ENCODE measurements at places on chromosomes 2 and 18.

GRCh38 chr2:160402501-160402900 is 91.1 kb downstream of the RBMS1 start:
- no peak for DNase-seq

DNA sequence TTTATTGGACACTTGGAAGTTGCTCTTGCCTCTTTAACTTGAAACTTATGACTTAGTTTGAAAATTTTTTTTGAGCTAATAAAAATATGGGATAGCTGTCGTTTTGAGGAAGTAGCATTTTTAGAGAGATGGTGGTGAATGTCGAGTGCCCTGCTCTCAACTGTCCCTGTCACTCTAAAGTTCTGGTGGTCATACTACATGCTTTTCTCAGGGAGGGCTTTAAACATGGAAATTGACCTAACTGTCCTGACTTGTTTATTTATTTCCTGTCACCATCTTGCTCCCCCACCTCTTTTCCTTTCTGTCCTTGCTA is 16.0 kb downstream of the CEP192 start:
- no peak for DNase-seq

GRCh38 chr2:109513749-109514588 is 99.8 kb downstream of the SEPTIN10 start:
- DNase-seq, result no peak

DNA sequence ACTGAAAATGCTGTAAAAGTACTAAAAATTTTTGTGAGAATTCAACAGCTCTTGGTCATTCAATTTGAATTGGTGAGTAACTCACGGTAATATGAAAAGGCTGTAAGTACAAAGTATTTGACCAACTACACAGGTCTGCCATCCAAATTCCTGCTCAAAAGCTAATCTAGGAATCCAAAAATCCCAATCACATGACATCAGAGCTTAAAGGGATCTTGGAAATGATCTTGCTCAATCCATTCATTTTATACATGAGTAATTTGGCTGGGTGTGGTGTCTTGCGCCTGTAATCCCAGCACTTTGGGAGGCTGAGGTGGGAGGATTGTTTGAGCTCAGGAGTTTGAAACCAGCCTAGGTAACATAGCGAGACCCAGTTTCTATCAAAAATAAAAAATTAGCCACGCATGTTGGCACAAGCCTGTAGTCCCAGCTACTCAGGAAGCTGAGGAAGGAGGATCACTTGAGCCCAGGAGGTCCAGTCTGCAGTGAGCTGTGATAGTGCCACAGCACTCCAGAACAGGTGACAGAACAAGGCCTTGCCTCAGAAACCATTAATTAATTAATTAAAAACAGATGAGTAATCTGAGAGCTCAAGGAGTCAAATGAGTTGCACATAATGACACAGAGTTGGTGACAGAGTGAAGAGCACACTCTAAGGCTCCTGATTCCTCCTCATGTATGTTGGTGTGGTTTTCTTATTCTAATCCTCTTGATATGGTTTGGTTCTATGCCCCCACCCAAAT is 19.8 kb downstream of the SPIRE1 start:
- DNase-seq, result no peak

DNA sequence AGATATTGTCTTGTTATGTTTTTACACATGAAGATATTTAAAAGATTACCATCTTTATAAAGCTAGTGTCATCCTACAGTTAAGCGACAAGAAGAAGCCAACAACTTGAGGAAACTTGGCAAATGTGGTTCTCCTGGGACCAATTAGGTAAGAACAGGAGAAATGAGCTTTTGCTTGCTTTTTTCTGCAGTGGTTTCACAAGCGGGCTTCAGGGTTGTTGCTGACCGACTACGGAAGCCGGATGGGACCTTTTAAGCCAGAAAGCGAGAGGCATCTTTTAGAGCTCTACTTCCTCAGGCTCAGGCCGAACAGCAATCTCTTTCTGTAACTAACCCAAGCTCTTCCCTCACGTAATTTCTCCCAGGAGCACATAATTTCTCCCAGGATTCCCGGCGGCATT is 256.5 kb downstream of the CNTNAP5 start:
- no peak for DNase-seq

- no peak for DNase-seq
These were observed 25.3 kb upstream of the GCC2 start for GRCh38 chr2:108423502-108424251.

GRCh38 chr2:224958873-224959272 is 83.4 kb downstream of the DOCK10 start:
- no peak for DNase-seq

DNA sequence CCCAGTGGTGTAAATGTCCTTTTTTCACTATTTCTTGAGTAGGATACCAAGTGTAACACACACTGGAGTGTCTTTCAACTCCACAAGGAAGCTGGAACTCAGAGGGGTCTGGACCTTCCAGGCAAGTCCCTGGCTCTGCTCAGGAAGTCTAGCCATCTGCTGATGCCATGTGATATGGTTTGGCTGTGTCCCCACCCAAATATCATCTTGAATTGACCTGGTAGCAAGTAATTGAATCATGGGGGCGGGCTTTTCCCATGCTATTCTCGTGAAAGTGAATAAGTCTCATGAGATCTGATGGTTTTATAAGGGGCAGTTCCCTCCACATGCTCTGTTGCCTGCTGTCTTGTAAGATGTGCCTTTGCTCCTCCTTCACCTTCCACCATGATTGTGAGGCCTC is 99.4 kb upstream of the CDC42EP3 start:
- DNase-seq, result no peak

GRCh38 chr2:65061910-65062339 is 5.7 kb downstream of the CEP68 start:
- DNase-seq, result no peak

DNA sequence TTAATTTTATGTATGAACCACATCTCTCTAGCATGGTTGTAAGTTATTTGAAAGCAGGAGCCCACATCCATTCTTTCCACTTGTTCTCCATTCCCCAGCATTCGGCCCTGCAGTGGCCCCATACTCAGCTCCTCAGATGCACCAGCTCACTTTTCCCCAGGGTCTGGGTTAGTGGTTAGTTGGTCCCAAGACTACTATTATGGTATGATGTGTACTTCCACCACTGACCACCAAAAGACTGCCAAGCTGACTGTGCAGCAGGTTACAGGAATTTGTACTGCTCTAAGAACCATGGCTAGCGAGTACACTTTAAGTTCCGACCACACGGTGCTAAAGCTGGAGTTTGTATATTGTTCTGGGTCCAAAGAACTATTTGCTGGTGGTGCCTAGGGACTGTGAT is 413.6 kb upstream of the TCF4 start:
- DNase-seq, result no peak

DNA sequence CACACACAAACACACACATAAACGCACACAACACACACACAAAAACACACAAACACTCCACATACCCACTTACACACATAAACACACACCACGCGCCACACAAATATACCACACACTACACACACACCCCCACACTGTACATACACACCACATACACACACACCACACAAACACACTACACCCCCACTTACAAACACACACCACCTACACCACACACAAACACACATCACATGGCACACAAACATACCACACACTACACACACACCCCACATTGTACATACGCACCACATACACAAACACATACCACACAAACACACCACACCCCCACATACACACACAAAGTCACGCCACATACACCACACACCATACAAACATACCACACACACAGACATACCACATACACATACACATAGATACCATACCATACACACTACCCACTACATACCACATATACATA is 59.9 kb downstream of the TWIST2 start:
- no peak for DNase-seq

GRCh38 chr2:197207598-197207997 is 103.0 kb downstream of the ANKRD44 start:
- no peak for DNase-seq

DNA sequence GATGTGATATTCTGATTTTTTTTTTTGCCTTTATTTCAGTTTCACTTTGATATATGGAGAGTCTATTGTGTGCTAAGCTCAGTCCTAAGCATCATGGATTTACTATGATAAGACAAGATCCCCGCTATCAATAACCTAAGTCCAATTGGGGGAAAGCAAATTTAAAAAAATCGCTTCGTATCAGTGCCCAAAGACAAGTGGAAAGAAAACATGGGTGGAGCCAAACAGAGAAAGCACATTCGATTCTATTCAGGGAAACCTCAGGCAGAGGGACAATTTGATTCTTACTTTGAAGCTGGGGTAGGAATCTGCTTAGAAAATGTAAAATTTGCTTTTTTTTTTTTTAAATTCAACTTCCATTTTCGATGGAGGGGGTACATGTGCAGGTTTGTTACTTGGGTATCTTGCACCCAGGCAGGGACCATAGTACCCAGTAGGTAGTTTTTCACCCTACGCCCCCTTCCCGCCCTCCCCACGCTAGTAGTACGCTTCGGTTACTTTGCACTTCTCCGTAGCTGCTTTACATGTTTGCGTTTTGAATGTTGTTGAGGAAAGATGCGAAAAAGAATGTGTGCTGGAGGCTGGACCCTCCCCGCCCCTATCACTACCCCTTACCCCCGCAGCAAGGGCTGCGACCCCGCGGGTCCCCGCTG is 12.4 kb downstream of the KIF5C start:
- no peak for DNase-seq

- DNase-seq, result no peak
These were observed 3.7 kb downstream of the SP140L start for GRCh38 chr2:230330725-230331124.

DNA sequence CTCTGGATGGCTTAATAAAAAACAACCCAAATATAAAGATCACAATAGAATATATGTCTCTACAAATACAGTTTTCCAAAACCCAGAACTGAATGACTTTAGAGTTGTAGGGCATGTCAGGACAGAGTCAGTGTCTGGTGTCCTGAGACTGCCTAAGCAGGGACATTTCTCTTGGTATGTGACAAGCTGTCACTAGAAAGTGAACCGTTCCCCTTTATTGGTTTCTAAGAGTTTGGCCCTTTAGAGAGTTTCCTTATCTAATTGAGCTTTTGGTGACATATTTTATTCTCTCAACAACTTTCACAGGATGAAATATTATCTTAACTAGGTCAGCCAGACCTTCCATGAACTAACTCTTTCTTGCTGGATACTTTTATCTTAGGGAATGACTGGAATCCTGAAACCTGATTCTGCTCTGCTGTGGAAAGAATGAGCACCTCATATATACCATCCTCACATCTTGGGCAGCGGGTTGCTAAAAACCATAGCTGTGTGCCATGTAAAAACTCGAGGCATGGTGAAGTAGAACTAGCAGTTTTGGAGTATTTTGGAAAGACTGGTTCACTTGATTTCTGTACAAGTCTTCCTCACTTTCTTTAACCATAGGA is 54.8 kb downstream of the CAVIN2 start:
- no peak for DNase-seq

GRCh38 chr18:46031741-46032140 is 40.3 kb downstream of the PSTPIP2 start:
- no peak for DNase-seq

- no peak for DNase-seq
These were observed 834 bp upstream of the ARL4C start for GRCh38 chr2:234497594-234498235.

GRCh38 chr2:56357655-56358295 is 174.0 kb downstream of the CCDC85A start:
- no peak for DNase-seq

DNA sequence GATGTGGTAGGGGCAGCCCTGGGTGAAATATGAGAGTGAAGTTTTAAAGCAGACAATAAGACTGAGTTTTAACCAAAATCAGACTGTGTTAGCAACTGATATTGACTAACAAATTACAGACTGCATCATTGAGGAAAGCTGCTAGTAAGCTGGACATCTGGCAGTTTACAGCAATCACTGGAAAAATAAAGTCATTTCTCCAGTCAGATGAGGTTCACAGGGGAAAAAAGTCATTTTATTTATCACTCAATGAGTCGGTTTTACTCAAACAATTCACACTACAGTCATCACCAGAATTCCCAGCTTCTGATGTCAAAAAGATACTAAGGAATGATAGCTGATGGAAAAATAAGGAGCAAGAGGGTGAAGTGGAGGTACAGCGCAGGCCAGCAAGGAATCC is 10.5 kb upstream of the TMEM177 start:
- no peak for DNase-seq

DNA sequence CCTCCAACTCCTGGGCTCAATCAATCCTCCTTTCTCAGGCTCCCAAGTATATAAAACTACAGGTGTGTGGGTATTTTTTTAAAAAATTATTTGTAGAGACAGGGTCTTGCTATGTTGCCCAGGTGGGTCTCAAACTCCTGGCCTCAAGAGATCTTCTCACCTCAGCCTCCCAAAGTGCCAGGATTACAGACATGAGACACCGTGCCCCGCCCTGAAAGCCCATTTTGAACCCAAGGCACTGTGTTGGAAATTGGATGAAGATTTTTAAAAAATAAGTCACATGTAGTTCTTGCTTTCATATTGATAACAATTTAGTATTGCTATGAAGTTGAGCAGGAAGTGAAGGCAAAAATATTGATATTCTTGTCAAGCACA is 472.5 kb upstream of the TNP1 start:
- no peak for DNase-seq

DNA sequence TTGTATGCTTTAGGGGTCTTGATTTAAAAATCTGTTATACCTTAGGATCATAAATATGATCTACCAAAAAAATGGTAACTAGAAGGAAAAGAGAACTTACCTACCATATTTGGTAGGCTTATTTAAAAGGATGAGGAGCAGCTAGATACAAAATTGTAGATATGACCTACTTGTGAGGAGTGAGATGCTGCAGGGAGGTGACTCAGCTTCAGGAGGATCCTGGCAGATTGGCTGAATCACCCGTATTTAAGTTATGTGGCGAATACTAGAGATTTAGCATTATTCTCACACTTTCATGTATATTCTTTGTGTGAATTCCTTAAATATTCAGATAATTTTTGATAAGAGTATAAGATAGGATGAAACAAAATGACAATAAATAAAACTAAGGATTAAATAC is 657.3 kb upstream of the LINC00305 start:
- DNase-seq, result no peak

DNA sequence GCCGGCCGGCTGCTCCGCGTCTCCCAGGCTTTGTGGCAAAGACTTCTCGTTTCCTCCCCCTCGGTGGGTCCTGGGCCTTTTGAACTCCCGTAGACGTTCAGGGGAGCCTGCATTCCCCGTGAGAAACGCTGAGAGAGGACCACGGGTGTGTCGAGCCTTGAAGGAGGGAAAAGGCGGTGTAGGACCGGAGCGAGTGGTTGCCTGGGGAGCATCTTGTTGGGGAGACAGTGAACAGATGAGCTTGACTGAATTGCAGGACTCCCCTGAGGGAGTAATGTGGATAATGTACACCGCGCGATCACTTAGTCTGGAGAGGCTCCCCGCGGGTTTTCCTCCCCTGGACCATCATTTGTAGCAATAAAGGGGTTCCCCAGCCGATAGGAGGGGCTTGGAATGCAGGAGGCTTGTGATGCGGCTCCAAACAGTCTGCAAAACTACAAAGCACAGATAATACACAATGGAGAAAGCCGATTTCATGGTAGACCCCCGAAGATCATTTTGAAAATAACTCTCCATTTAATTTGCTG is 769 bp downstream of the ALMS1 start:
- DNase-seq, result no peak

- DNase-seq, result no peak
These were observed 17.6 kb upstream of the GRP start for GRCh38 chr18:59202258-59202820.

All from esophagus squamous epithelium (tissue), 5 donors.